Left lobe of liver (tissue), 2 donors: ENCODE measurements at places on chromosomes 1 and 21. TPM values are rescaled to one million over a fixed set of nuclear protein-coding genes. Genes with fewer than 3 reads are reported as not detected.

The AADACL4 gene
- not detected for total RNA-seq

The TAF12 gene
- 8.4 TPM for total RNA-seq

The FCRL6 gene
- total RNA-seq: 0.23 TPM

The LCE1C gene
- total RNA-seq: not detected

The MYBPH gene
- not detected for total RNA-seq

The KCNE2 gene
- not detected for total RNA-seq

The PDPN gene
- total RNA-seq: 0.33 TPM

The SCMH1 gene
- 10.7 TPM for total RNA-seq

The MROH7 gene
- total RNA-seq: 2.3 TPM

The FCGR2B gene
- 14.9 TPM for total RNA-seq
